ENCODE measurements at places on chromosomes 6 and 20.
A peak's percentile ranks its signal among the peaks of the same experiment; 100 is the strongest.

- peak; percentile 73 for DNase-seq
Measured at GRCh38 chr6:101083533-101084175, 202.5 kb upstream of the ASCC3 start.

GRCh38 chr6:44800784-44801592 is 413.5 kb downstream of the CDC5L start:
- DNase-seq, result no peak

- DNase-seq, result no peak
Measured at GRCh38 chr6:39357998-39358686, 35.6 kb upstream of the KCNK16 start.

- no peak for DNase-seq
Measured at GRCh38 chr6:168217880-168218537, 101.6 kb downstream of the DACT2 start.

GRCh38 chr6:149031201-149031858 is 284.5 kb downstream of the UST start:
- DNase-seq, result no peak

GRCh38 chr6:12718015-12718414 is 1.4 kb downstream of the PHACTR1 start:
- DNase-seq, result peak; percentile 12

DNA sequence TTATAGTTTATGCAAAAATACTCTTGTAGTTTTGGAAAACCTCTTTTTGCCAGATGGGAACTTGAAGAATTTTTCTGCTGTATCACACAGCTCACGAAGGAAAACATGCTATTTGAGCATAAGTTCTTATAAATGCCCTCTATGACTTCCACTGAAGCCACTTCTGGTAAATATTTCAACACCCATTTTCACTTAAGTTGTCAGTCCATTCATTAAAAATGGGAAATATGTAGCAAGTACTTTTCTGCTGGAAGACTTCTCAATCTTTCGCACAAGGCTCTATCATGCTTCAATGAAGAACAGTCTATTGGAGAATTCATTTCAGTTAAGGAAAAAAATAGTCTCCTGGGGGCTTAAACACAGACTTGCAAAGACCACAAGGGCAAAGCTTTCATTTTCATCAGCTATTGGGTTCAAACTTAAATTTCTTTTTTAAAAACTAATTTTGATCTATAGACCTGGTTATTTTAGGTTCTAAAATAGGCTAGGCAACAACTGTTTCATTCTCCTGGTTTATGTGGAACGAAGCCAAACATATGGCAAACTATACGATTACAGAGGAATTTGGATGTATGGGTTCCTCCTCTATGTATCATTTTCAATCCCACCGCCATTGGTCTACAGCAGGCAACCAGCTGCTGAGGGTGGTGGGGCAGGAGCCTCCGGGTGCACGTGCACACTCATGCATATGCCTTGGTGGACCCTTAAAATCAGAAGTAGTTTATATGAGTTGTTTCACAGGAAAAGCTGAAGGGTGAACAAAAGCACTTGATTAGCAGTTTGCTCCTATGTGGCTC is 38.7 kb downstream of the LAMA4 start:
- DNase-seq, result no peak

- DNase-seq, result no peak
Measured at GRCh38 chr6:7554533-7555275, 13.2 kb downstream of the DSP start.

GRCh38 chr6:107535626-107536025 is 45.7 kb downstream of the SOBP start:
- no peak for DNase-seq

DNA sequence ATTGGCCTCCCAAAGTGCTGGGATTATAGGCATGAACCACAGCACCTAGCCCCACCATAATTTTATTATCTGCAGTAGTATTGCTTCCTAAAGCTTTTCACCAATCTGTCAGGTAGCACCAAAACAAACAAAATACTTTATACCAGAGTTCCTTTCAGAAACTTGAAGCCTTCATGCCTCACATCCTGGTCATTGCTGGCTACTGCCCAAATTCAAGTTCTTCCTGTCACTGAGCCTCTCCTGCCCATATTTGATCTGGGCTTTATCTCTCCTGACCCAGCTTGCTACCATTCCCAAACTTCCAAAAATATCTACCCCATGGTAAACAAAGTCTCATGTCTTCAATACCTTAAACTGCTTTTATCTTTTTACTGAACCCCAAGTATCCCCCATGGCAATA is 34.9 kb upstream of the DST start:
- no peak for DNase-seq

GRCh38 chr6:12034349-12034748 is 22.2 kb downstream of the HIVEP1 start:
- no peak for DNase-seq

GRCh38 chr20:57908704-57909630 is 199.2 kb upstream of the PMEPA1 start:
- no peak for DNase-seq

DNA sequence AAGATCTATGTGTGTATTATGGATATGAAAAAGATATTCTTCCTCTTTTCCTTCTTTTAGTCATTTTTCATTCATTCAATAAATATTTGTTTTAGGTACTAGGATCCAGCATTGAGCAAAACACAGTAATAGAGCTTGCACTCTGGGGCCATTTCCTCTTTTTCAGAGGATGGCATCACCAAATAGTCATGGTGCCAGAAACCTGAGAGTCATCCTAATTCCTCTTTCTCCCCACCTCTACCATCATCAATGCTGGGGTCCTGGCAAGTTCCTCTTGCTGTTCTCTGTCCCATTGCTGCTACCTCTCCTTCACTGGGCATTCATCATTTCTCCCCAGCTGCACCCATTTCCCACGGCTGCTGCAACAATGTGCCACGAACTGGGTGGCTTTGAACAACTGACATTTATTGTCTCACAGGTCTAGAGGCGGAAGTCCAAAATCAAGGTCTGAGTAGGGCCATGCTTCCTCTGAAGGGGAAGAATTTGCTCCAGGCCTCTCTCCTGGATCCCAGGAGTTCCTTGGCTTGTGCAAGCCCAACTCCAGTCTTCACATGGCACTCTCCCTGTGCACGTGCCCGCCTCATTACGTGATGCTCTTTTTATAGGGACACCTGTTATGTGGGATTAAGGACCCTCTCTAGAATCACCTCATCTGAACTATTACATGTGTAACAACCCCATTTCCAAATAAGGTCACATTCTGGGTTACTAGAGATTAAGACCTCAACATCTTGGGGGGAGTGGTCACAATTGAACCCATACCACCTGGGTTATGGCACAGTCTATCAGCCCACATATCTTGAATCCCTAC is 9.5 kb upstream of the IGF2R start:
- DNase-seq, result no peak

GRCh38 chr6:133456439-133456838 is 215.3 kb downstream of the EYA4 start:
- DNase-seq, result no peak

GRCh38 chr6:112259337-112259675 is 4.9 kb upstream of the LAMA4 start:
- DNase-seq, result no peak

GRCh38 chr20:34037121-34037520 is 43.4 kb downstream of the RALY start:
- DNase-seq, result no peak

- DNase-seq, result no peak
Measured at GRCh38 chr6:37762806-37763205, 56.7 kb upstream of the ZFAND3 start.

Data from RWPE1 (cell line).